H9 (cell line): ENCODE measurements at places on chromosomes 2 and 18.

- peaks cover 50% of the 10 kb centered on the region for H3K36me3 ChIP-seq
- no peak overlapping the region for H3K4me3 ChIP-seq
- no peaks in the 10 kb centered on the region for H3K27me3 ChIP-seq
- no peak overlapping the region for H3K27ac ChIP-seq
- no peaks in the 10 kb centered on the region for H3K4me1 ChIP-seq
- DNase-seq, result no peak
These were observed 8.6 kb downstream of the ACP1 start for GRCh38 chr2:273333-273732.

GRCh38 chr2:154343282-154343681 lies 355.2 kb upstream of the KCNJ3 start:
- no peak overlapping the region for H3K4me3 ChIP-seq
- no peak for DNase-seq
- H3K27ac ChIP-seq, result no peak overlapping the region
- H3K4me1 ChIP-seq, result no peaks in the 10 kb centered on the region; the same call in 1 of the 2 replicates

DNA sequence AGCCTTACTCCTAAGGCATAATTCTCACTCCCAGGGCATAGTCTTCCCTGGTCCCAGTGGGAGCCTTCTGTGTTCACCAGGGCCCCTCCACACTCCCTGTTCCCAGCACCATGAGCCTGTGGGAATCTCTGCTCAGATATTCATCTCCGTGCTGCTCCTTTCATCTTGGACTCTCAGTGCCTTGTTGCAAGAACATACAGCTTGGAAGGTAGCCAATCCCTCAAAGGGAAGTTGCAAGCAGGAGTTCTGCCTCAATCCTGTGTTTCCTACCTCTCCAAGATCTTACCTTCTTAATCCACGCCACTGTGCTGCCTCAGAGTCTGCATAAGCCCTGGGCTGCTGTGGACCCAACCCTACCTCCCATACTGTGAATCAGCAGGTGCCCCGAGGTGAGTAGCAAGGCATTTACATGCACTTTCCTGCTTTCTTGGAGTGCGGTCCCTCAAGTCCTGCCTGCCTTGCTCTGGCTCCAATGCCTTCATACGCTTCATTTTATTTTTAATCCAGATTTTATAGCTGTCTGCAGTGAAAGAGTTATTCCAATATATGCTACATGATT lies 413.8 kb upstream of the RAB6C start:
- H3K27me3 ChIP-seq, result no peaks in the 10 kb centered on the region
- H3K36me3 ChIP-seq, result peaks cover 17% of the 10 kb centered on the region
- H3K4me1 ChIP-seq, result peaks cover 5% of the 10 kb centered on the region; the same call in 1 of the 2 replicates
- H3K27ac ChIP-seq, result no peak overlapping the region

GRCh38 chr2:73291093-73291460 lies 2.3 kb downstream of the EGR4 start:
- H3K4me1 ChIP-seq, result no peaks in the 10 kb centered on the region
- H3K36me3 ChIP-seq, result no peaks in the 10 kb centered on the region
- H3K27me3 ChIP-seq, result peaks cover 38% of the 10 kb centered on the region
- H3K4me3 ChIP-seq, result peak overlapping the region; percentile 80

- no peak overlapping the region for H3K4me3 ChIP-seq
- no peak for DNase-seq
- H3K27ac ChIP-seq, result no peak overlapping the region
- H3K27me3 ChIP-seq, result no peaks in the 10 kb centered on the region
- H3K36me3 ChIP-seq, result no peaks in the 10 kb centered on the region
- no peaks in the 10 kb centered on the region for H3K4me1 ChIP-seq
These were observed 322.0 kb downstream of the PRKCE start for GRCh38 chr2:45973426-45973825.

- peaks cover 2% of the 10 kb centered on the region; the same call in 1 of the 3 replicates for H3K36me3 ChIP-seq
- no peaks in the 10 kb centered on the region for H3K4me1 ChIP-seq
- H3K27me3 ChIP-seq, result no peaks in the 10 kb centered on the region; the same call in 1 of the 2 replicates
These were observed 71.4 kb downstream of the COPS8 start for GRCh38 chr2:237156857-237157779.

DNA sequence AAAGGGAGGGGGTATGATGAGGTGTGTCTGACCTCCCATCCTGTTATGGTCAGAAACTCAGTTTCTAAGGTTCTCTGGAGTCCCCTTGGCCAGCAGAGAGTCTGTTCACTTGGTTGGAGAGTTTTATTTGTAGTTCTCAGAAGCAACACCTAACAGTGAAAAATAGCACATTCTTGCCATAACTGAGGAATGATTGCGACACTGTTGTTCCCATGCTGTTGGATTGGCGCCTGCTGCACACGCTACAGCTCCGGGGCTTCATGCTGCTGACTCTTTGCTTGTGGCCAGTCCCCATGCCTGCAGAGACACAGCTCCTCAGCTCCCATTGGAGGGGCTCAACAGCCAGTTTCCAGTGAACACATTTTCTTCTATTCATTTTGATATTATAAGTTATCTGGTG lies 42.1 kb downstream of the TPGS2 start:
- H3K27ac ChIP-seq, result no peak overlapping the region
- DNase-seq, result no peak
- no peaks in the 10 kb centered on the region for H3K4me1 ChIP-seq
- H3K36me3 ChIP-seq, result peaks cover 17% of the 10 kb centered on the region
- H3K27me3 ChIP-seq, result no peaks in the 10 kb centered on the region

- H3K27me3 ChIP-seq, result no peaks in the 10 kb centered on the region
- H3K4me3 ChIP-seq, result peak overlapping the region; percentile 71
- DNase-seq, result peak; percentile 44
- peaks cover 4% of the 10 kb centered on the region; the same call in 2 of the 3 replicates for H3K36me3 ChIP-seq
These were observed 1.9 kb downstream of the CABLES1 start for GRCh38 chr18:23137097-23137635.

- H3K4me3 ChIP-seq, result no peak overlapping the region
- H3K27ac ChIP-seq, result no peak overlapping the region
- no peaks in the 10 kb centered on the region for H3K27me3 ChIP-seq
- H3K36me3 ChIP-seq, result peaks cover 8% of the 10 kb centered on the region
- no peaks in the 10 kb centered on the region for H3K4me1 ChIP-seq
- DNase-seq, result no peak
These were observed 103.8 kb upstream of the CDC42EP3 start for GRCh38 chr2:37774976-37775907.

GRCh38 chr2:45909677-45910191 lies 258.3 kb downstream of the PRKCE start:
- H3K27me3 ChIP-seq, result no peaks in the 10 kb centered on the region
- H3K4me3 ChIP-seq, result no peak overlapping the region
- H3K27ac ChIP-seq, result no peak overlapping the region
- H3K36me3 ChIP-seq, result no peaks in the 10 kb centered on the region
- no peaks in the 10 kb centered on the region for H3K4me1 ChIP-seq

DNA sequence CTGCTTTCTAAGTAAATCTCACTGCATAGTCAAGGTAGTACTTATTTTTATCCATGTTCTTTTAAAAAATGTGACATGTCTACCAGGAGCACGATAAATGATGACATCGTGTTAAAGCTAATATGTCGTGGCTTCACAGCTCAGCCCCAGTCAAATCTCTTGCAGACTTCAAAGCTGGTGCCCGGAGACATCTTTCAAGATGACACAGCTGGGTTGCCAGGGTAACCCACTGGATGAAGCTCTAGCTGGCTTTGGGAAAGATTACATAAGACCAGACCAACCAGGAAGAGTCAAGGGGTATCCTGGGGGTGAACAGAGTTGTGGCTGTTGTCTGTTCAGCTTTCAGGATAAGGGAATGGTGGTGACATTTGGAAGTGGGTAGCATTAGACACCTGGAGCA lies 67.8 kb downstream of the VSNL1 start:
- no peak overlapping the region for H3K4me3 ChIP-seq
- H3K27me3 ChIP-seq, result no peaks in the 10 kb centered on the region
- peaks cover 4% of the 10 kb centered on the region; the same call in 1 of the 2 replicates for H3K4me1 ChIP-seq
- peaks cover 11% of the 10 kb centered on the region; the same call in 2 of the 3 replicates for H3K36me3 ChIP-seq
- no peak for DNase-seq
- H3K27ac ChIP-seq, result no peak overlapping the region

- no peaks in the 10 kb centered on the region for H3K36me3 ChIP-seq
- DNase-seq, result no peak
- no peaks in the 10 kb centered on the region for H3K4me1 ChIP-seq
- no peak overlapping the region for H3K27ac ChIP-seq
- H3K27me3 ChIP-seq, result no peaks in the 10 kb centered on the region
These were observed 6.2 kb upstream of the ALPG start for GRCh38 chr2:232400256-232401015.
